Hepatic stellate cell (primary cell): ENCODE measurements at places on chromosomes 13 and 19.

DNA sequence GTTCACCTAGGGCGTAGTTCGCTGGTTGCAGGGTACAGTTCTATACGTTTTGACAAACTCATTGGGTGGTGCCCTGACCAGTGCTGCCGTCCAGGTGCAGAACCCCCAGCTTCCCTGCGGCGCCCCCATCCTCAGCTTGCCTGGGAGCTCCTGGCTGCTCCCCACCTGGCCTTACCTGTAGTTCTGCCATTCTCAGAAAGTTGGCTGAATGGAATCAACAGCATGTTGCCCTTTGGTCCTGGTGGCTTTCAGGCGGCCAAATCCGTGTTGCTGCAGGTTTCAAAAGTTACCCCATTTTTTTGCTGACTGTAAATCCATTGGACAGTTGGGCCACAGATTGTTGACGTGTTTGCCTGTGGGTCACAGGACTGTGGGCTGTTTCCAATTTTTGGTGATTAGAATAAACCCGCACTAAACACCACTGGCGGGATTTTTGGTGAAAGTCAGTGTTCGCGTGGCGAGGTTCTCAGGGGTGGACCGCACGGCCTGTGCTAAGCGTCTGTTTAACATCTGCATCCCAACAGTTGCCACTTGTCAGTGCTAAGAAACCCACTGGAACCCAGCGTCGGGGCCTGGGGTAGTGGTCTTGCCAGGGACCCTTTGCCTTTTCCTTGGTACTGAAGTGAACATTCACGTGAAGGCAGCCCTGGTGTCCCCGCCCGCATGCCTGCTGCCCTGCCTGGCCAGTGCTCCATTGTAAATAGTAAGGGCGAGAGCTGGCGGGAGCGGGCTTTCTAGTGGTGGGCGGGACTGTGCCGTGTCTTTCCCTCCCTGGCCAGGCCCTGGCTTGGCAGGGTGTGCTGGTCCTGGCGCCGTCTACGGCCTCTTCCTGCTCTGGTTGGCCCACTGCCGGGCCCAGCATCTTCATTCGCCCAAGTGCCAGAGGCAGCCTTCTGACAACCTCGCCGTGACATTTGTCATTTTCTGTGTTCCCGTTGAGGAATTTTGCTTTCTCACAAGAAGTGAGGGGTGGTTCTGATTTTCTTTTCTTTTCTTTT, 3.3 kb downstream of the DOT1L start:
- peak; percentile 77 for DNase-seq

- DNase-seq, result no peak
Observed at GRCh38 chr13:101681834-101682233, 229.4 kb downstream of the ITGBL1 start.

DNA sequence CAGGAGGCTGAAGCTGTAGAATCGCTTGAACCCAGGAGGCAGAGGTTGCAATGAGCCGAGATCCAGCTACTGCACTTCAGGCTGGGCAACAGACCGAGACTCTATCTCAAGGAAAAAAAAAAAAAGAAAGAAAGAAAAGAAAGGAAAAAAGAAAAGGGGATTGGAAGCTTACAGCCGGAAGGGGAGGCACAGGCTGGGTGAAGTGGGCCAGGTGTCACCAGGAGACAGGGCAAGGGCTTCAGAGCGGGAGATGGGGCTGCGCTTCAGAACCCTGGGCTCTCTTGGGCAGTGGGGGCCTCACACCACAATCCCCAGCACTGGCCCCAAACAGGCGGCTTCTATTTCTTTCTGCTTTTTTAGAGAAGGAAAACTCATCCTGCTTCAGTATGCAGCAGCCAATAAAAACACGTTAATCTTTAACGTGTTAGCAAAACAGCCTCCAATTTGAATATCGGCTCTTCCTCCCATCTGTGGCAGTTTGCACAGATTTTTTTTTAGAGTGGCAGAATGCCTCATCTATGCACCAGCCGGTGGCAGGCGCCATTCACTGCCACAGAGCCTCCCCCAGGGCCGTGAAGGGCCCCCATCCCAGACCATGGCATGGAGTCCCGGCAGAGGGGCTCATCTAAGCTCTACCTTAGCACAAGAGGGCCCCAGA, 46.6 kb upstream of the C19orf12 start:
- DNase-seq, result no peak

DNA sequence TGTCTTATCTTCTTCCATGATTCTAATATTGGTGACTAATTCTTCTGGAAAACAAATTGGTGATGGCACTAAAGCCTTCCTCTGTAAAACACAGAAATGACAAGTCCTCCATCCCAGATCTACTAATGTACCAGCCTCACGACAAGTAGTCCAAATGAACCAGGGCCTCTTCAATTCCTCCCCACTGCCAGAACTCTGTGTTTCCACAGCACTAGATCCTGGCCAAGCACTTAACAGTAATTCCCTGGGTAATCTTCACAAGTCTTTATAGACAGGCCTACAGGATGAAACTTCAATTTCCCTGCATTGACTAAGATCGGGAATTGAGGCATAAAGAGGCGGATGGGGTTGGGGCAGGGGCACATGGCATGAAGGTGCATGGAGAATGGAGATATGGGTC, 52.7 kb downstream of the SIAH3 start:
- DNase-seq, result no peak
